ENCODE measurements at places on chromosomes 7 and 10.
A peak's percentile ranks its signal among the peaks of the same experiment; 100 is the strongest.

DNA sequence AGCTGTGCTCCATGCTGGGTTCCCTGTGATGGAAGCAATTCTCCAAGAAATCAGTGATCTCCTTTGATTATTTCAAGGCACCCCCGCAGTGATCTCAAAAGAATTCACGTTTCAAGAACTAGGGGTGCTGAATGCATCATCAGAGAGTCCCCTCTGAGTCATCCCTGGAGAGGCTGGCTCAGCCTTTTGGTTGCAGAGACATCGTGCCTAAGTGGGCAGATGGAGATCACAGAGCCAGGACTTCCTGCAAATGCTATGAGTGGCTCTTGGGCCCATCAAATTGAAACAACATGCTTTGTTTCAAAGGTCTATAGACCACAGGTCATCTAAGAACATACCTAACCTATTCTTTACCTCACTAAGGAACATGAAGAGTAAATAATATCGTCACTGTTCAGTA, 41.5 kb upstream of the PLEKHA1 start:
- DNase-seq = peak; percentile 6

DNA sequence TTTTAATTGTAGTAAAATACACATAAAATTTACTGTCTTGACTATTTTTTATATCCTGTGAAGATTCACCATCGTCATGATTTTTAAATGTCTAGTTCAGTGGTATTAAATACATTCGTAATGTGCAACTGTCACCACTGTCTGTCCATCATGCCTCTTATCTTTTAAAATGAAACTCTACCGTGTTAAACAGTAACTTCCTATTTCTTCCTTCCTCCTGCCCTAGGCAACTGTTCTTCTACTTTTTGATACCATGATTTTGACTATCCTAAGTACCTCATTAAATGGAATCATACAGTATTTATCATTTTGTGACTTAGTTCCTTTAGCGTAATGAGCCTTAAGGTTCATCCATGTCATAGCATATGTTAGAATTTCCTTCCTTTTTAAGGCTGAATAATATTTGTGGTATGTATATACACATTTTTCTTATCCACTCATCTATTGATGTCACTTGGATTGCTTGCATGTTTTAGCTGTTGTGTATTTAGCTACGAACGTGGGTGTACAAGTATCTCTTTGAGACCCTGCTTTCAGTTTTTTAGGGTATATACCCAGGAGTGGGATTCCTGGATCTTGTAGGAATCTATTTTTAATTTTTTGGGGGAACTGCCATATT, 13.5 kb downstream of the SLK start:
- peak; percentile 3 for DNase-seq

- no peak for DNase-seq
These were observed 73.9 kb downstream of the ADRA2A start for GRCh38 chr10:111150691-111151090.

GRCh38 chr7:156731651-156732050, 91.1 kb downstream of the RNF32 start:
- no peak for DNase-seq

DNA sequence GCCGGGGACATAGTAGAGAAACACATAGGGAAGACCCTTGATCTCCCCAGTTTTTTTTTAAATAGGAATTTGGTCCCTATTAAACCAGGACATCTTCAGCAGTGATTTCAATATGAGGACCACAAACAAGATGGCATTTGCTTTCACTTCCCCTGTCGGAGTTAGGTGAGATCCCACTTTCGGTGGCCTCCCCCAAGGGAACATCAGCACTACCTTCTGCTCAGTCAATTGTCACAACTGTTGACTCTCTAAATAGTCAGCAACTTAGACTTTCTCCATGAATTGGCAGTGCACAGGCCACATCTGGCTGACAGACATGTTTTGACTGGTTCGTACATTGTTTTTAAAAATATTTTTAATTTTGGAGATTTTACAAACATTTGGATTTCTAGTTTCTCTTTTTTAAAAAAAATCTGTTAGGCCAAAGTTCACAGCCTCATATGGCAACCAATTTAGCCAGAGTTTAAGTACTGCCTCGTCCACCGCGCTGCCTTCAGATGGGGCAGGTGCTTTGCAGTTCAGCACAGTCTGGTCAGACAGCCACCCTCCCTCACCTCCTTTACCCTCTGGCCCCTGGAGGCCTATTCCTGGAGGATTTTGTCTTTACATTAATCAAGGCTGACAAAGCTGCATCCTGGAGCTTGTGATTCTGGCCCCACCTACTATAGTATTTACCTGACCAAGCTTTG, 139.2 kb upstream of the PRR15 start:
- DNase-seq = no peak

DNA sequence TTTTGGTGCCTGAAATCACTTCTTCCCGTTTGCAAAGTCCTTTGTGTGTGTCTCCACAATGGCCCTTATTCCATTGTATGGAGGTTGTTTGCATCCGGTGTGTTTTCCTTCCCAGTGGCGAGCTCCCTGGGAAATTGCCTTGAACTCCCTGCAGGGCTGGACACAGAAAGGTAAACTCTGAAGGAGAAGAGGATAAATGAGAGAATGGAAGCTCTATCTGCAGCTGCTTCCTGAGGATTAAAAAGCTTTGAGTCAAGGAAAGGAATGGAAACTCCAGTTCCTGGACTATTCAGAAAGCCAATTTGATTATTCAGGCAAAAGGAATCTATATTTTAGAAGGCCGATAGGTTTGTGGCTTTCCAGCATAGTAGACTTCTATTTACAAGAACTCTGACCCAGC, 4.4 kb upstream of the GRK5 start:
- no peak for DNase-seq

DNA sequence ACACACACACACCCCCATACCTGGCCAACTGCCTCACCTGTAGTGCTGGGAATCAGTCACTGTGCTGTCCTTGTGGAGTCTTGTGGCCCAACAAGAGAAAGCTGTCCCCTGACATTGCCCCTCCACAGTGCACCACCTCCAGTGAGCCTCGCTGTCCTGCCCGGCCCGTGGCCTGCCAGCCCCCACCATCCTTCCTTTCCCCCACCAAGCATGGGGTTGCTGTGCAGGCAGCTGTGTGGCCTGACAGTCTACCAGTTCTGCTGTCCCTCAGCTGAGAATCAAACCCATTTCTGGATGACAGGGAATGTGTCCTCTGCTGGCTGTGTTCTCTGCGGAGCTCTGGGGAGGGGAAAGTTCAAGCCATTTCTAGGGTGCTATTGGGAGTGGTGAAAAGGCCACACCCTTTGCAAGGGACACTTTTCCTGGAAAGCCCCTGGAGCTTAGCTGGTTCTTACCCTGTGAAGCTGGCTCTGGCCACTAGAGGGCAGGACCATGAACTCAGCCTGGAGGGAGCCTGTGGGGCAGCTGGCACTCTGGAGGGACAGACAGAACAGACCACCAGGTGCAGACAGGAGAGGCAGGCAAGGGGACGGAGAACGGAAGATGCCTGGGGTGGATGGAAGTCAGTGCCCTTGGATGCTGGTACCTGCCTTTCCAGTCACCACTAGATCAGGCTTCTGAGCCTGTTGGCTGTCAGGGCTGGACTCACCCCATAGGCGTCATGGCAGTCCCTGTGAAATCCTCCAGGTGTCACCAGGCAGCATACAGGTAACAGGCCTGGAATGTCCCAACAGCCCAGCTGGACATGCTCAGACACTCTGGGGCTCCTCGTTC, 10.5 kb upstream of the MTPAP start:
- peak; percentile 70 for DNase-seq
